ENCODE measurements at places on chromosomes 1 and 21.

DNA sequence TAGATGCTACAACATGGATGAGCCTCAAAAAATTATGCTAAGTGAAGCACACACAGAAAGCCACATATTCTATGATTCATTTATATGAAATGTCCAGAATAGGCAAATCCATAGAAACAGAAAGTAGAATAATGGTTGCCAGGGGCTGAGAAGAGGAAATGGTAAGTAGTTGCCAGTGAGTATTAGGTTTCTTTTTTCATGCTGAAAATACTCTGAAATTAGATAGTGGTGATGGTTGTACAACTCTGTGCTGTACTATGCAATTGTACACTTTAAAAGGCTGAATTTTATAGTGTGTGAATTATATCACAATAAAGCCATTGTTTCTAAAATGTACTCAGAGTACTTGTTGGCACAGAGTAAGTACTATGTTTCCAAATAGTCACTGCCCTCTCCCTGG, 15.5 kb upstream of the GFI1 start:
- DNase-seq = no peak

GRCh38 chr1:155000726-155001424, 1.7 kb upstream of the ZBTB7B start:
- DNase-seq = peak; percentile 52

- no peak for DNase-seq
These were observed 5.9 kb downstream of the CEP85 start for GRCh38 chr1:26239936-26240335.

GRCh38 chr1:61450454-61450853, 274.5 kb downstream of the TM2D1 start:
- DNase-seq = no peak

GRCh38 chr1:107526524-107527198, 385.8 kb downstream of the NTNG1 start:
- DNase-seq = no peak

DNA sequence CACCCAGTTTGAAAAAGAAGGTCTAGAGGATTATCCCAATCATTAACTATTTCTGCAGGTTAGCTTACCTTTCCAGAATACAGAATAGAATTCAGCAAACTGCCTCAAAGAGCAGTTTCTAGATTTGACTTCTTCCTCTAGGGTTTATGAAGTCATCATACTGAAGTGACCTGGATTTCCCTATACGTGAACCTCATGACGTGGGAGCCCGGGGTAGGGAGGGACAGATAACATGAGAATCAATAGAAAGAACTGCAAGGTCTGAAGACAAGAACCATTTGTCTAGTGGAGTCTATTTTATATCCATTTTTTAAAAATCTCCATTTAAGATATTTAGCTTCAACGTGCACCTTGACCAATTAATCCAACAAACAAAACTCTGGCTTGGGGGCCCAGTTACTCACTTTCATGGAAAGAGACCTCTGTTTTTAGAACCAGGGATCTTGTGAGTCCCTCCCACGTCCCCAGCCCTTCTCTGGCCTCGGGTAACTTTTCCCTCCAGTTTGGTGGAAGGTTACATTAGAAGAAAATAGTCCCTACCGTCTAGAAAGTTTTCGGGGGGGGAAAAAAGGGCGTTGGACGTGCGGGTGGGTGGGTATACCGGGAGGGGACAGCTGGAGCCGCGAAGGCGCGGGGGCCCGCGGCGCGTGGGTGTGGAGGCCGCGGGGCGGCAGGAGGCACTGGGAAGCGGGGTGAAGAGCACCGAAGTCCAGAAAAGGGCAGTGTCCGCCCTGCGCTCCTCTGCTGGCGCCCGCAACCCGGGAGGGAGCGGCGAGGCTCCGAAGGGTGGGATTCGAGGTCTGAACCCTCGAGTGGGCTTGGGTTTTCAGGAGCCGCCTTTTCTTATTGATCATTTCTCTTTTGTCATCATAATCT, 13.8 kb upstream of the POGZ start:
- DNase-seq = no peak

DNA sequence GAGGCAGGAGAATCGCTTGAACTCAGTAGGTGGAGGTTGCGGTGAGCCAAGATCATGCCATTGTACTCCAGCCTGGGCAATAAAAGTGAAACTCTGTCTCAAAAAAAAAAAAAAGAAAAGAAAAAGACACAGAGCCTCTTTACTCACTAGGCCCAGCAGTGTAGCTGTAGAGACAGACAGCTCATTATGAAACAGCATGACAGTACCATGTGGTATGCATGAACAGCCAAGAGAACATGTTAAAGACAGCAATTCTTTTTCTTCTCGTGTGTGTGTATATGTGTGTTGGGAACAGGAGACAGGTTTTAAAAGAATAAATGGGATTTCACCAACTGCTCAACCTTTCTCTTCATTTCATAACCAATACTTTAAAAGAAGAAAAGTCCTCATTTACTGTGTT, 118.8 kb downstream of the PIK3R3 start:
- no peak for DNase-seq

- DNase-seq = no peak
These were observed 18.3 kb downstream of the PPT1 start for GRCh38 chr1:40078512-40079333.

DNA sequence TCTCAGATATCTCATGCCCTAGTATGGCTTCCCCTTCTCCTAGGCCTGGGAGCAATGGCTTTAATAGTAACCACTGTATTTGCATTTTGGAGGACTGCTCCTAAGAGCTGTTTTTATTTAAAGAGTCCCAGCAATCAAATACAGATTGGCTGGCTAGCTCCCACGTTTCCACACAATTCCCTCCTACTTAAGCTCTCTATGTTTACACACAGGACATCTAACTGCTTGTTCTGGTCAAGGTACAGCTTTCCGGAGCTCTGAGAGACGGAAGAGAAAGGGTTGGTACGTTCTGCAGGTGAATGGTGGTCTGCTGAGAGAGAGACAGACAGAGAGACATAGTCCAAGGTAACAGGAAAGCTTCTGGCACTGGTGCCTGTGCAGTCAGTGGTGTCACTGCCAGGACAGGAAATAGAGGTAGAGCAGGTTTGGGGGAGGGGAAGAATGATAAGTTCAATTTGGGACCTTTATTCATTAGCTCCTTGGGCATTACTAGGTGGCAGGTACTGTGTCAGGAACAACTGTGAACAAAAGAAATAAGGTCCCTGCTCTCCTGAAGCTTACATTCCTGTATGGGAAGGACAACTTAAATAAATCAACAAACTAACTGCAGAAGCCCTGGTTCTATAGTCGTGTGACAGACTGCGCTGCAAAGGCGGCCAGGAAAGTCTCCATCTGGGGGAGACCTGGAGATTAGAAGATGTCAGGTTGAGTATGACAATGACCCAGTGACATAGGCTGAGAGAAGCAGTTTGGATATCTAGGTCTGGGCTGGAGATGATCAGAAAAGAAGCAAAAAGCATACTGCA, 1.2 kb upstream of the SLC25A33 start:
- DNase-seq = no peak

- no peak for DNase-seq
These were observed 274.8 kb upstream of the KAZN start for GRCh38 chr1:14323568-14324247.

DNA sequence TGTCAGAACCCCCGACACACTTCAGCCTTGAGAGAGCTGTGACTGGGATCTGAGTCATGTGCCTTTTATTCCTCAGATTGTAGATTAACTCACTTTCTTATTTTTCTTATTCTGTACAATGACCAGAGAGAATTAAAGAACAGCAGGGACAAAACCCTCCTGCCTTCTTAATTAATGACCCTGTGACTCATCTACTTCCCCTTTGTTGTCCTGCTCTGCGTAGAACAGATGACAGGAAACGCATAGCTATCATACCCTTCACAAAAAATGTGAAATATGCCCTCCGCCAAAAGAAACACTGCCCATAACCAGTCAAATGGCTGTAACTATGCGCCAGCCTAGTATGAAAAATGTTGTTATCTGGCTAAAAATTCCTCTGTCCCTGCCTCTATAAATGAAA, 9.1 kb upstream of the PADI2 start:
- DNase-seq = no peak

- DNase-seq = no peak
These were observed 4.0 kb upstream of the EXTL1 start for GRCh38 chr1:26017606-26018005.

- DNase-seq = no peak
These were observed 9.3 kb downstream of the MYBPH start for GRCh38 chr1:203166192-203166940.

- no peak for DNase-seq
These were observed 147.9 kb upstream of the ETV3 start for GRCh38 chr1:157286096-157286495.

DNA sequence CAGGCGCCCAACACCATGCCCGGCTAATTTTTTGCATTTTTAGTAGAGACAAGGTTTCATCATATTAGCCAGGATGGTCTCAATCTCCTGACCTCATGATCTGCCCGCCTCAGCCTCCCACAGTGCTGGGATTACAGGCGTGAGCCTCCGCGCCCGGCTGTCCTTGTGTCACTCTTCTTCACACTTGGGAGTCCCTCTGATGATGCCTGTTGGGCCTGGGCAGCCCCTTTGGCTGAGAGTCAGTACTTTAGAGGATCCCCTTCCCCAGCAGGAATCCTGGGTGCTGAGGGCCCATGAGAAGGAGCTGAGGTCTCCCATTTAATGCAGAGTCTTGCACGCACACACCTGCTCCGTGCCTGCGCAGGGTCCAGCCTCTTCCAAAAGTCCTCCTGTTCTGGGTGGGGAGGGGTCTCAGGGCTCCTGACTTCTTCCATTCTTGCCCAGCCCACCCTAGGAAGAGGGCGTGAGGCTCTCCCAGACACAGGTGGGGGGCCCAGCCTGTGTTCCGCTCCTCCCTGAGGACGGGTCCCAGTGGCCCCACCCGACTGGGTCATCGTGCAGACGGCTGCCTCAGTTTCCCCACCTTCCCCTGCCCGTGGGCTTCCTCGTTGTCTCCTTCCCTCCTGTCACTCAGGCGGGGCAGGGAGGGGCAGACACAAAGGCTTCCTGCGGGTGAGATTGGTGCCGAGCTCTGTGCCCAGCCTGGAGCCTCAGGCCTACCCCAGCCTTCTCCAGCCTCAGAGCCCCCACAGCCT, 3.9 kb downstream of the TTLL10 start:
- DNase-seq = no peak

DNA sequence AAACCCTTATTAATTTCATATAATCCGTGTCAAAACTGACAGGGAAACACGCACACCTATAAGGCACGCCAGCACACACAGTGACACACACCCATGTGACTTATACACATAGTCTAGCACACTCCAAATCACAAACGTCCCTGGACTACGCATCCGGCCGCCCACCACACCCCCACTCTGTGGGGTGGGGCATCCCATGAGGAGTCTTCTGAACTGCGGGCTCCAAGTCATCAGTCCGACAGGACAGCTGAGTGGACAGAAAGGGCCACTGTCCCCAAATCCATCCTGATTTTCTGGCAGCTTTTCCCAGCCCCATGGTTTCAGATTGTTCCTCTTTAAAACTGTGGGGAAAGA, 829 bp downstream of the PEA15 start:
- no peak for DNase-seq

DNA sequence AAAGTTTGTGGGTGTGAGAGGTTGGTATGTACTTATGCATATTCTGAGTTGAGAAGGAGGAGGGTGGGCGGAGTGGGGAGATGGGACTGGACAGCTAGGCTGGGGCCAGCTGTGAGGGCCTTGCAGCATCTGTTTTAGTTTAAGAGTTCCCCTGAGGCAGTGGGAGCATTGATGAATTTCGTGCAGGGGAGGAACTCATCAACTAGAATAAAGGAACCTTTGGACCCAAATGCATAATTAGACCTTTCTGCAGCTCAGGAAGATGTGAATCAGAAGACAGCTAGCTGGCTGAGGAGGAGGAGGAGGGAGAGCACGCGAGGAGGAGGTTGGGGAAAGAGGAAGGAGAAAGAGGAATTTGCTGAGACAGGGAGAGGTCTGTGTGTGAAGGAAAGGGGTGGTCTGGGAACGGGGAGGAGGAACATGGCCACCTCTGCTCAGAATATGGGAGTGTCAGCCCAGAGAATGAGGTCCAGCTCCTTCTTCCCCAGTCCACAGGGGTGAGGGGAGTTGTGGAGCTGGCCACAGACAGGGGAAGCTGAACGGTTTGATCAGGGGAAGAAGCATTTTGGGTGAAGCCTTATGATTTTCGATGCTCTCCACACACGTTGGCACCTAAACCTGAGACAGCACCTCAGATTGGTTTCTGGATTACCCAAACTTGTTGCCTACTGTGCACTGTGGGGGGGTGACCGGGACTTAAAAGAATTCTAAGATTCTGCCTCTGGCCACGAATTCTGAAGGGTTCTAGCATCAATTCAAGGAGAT, 27.7 kb downstream of the MYOG start:
- no peak for DNase-seq

DNA sequence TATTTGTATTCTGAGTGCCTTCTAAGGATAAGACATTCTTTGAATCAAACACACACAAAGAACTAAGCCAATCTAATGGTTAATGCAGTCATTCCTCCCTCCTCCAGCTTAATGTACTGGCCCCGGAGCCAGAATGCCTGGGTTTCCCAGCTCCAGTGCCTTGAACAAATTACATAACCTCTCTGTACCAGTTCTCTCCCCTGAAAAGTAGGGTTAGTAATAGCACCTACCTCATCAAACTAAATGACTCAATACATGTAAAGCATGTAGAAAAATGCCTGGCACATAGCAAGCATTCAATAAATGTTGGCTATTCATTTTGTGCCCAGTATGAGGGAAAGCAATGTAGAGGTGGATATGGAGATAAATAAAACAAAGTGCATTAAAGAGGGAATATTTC, 14.0 kb downstream of the C1orf52 start:
- no peak for DNase-seq

- no peak for DNase-seq
These were observed 356.2 kb downstream of the KCTD3 start for GRCh38 chr1:215923129-215923824.

- no peak for DNase-seq
These were observed 49.5 kb downstream of the SETD4 start for GRCh38 chr21:36010801-36011200.

GRCh38 chr1:10186331-10187025, 23.9 kb upstream of the KIF1B start:
- no peak for DNase-seq

DNA sequence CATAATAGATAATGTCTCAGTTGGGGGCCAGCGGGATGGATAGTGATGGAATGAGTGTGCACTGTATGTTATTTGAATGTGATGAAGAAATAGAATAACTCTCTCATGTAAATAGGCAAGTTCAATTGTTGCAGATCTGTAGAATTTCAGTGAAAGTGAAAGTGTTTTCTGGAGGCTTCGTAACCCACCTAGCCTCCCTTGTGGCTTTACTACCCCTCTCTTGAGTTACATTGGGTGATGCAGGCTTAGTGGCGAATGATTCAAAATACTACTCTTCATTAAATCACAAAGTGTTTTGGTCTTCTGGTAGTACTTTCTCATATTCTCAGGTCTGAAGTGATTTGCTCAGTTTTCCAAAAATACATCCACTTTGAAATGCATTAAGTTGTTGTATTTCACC, 411.9 kb downstream of the ZP4 start:
- no peak for DNase-seq

GRCh38 chr21:42829417-42829816, 49.9 kb downstream of the WDR4 start:
- no peak for DNase-seq

Data from activated naive CD4-positive, alpha-beta T cell (primary cell).